ENCODE measurements at places on chromosomes 4 and X.
A peak's percentile ranks its signal among the peaks of the same experiment; 100 is the strongest.

GRCh38 chr4:57195622-57196021 lies 85.4 kb upstream of the IGFBP7 start:
- no peak for DNase-seq

- no peak for DNase-seq
These were observed 2368.5 kb downstream of the PCDH7 start for GRCh38 chr4:33088713-33089112.

GRCh38 chr4:79177388-79177787 lies 148.5 kb downstream of the NAA11 start:
- no peak for DNase-seq

DNA sequence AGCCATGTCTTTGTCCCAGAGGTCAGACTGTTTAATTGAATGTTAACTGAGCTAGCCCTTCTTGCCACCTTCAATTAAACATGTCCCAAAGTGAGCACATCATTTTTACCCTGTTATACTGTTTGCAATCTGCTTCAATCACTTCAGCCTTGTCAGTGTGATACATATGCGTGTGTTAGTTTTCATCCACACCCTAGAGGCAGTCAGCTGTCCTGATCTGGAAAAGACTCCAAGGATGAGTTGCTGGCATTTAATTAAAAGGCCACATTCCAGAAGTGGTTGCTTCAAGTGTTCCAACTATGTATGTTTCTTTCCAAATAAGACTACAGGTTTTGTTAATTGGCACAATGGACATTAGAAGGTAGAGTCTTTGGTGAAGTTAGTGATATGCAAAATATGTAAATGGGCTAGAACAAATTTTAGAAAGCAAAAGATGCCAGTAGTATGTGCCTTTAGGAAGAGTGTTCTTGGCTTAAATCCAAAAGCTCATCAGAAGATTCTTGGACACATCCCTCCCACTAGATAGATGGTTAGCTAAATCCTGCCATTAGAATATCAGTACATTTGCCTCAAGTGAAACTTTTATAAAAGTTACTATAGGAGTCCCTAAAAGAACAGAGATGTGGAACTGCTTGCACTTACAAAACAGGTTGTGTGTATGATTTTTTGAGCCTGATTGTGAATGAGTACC lies 79.5 kb upstream of the SLIT2 start:
- DNase-seq: no peak

GRCh38 chr4:189083769-189084168 lies 856.9 kb upstream of the FRG1 start:
- DNase-seq: no peak

GRCh38 chrX:119071381-119071780 lies 1.4 kb upstream of the CT47C1 start:
- no peak for DNase-seq

DNA sequence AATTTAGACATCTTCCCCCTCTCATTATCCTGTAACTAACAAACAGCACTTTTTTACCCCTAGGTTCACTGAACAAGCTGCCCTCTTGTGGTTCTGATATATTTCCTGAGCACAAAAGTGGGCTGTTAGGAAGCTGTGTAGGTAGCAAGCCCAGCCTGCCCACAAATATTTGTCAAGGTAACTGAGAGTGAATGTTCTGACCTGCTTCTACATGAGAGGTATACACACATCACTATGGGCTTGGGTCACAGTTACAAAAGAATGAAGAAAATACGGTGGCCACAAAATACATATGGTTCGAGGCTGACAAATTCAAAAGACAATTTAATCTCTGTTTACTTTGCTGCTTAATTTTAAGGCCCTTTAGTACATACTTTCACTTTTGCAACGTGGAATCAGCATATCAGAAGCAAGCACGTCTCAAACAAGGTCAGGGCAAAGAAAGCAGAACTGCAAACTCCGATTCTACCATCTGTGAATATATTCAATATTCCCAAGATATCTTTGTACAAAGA lies 78.7 kb downstream of the RBM47 start:
- DNase-seq: no peak

GRCh38 chr4:8759987-8760386 lies 111.7 kb downstream of the HMX1 start:
- DNase-seq: no peak

DNA sequence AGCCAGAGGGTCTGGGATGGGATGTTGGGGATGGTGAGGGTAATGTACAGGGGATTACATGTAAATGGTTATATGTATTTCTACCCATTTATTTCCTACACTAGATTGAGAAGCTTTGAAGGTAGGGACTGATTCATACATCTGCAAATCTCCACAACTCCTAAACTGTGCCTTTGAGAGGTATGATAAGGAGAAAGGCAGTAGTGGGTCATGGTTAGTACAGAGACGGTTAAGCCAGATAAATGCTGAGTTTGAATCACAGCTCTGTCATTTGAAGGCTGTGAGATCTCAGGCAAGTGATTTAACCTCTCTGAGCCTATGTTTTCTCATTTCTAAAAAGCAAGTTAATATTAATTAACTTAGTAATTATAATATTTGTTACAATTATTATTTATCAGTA lies 29.3 kb upstream of the IL21 start:
- DNase-seq: no peak

DNA sequence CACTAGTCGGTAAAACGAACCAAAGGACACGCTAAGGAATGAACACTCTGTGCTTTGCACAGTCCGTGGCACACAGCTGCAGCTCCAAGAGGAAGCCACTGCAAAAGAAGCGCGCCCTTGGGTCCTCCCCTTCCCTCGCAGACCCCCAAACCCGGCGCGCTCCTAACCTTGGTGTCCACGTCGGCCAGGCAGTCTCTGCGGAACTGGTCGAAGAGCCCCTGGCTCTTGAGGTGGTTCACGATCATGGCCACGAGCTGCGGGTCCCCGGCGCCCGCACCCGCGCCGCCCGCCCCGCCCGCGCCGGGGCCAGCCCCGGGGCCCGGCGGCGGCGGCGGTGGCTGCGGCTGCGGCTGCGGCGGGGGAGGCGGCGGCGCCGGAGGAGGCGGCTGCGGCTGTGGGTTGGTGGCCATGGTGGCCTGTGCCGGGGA lies 333 bp downstream of the BOD1L1 start:
- DNase-seq: peak; percentile 4

GRCh38 chr4:134883831-134884449 lies 682.4 kb upstream of the PABPC4L start:
- no peak for DNase-seq

DNA sequence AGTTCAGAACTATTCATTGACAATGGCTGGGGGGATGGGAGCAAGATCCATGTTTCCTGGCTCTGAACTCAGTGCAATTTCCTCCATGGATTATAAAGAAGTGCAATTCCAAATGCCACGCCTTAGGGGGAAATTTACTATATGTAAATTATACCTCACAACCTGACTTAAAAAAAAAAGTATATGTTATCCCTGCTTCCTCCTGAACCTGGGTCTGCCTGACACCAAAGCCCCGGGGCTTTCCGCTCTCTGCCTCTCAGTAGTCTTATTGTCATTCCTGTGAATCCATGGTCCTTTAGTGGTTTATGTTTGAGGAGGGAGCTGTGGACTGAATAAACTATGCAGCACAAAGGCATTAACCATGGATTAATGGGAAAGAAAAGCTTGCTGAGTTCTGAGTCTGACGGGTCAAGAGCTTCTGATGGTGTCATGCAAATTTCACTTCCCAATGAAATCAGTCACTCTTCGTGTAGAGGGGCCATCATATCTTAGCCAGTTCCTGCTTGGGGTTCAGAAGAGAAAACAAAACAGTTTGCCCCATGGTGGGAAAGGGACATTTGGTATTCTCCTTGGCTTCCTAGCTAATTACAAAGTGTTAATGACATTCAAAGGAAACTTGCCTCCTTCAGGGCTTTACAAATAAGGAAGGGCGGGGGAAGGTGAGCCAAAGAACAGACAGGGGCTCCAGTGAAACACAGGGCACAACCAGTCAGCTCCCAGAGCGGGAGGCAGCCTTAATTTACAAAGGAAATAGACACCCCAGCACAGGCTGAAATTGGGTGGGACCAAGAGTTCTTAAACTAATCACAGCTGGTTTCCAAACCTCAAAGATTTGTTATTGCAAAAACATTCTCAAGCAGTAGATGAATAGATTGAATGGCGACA lies 14.3 kb downstream of the FAM9C start:
- DNase-seq: no peak

GRCh38 chrX:12709047-12709446 lies 82.2 kb upstream of the PRPS2 start:
- no peak for DNase-seq

- no peak for DNase-seq
These were observed 632.1 kb upstream of the AADAT start for GRCh38 chr4:170721812-170722373.

- no peak for DNase-seq
These were observed 91.7 kb downstream of the PPP1R2C start for GRCh38 chrX:42686296-42686695.

GRCh38 chr4:107183155-107183774 lies 147.2 kb upstream of the DKK2 start:
- DNase-seq: no peak

- DNase-seq: no peak
These were observed 2616.0 kb downstream of the ARAP2 start for GRCh38 chr4:33628296-33628695.

DNA sequence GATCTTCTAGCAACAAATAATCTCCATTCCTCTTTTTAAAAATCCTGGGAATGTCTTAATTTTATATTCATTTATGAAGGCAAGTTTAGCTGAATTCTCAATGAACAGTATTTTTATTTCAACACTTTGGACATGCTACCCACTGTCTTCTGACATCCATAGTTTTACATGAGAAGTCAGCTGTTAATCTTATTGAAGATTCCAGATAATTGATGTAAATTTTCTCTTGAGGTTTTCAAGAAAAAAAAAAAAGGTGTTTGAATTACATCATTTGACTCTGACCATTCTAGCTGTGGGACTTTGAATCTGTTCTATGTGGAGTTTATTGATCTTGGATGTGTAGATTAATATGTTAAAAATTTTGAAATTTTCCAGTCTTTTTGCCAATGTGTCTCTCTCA lies 28.0 kb downstream of the PDHA2 start:
- DNase-seq: no peak

GRCh38 chr4:53067125-53067802 lies 205.1 kb downstream of the RASL11B start:
- DNase-seq: no peak

- no peak for DNase-seq
These were observed 4.8 kb downstream of the LETM1 start for GRCh38 chr4:1851160-1851559.

- DNase-seq: no peak
These were observed 1115.5 kb downstream of the NLGN4X start for GRCh38 chrX:5113128-5113527.

- no peak for DNase-seq
These were observed 39.1 kb downstream of the PRPS1 start for GRCh38 chrX:107667426-107667825.

- no peak for DNase-seq
These were observed 22.9 kb downstream of the PDGFC start for GRCh38 chr4:156948738-156949137.

GRCh38 chr4:2762048-2762447 lies 5.9 kb upstream of the TNIP2 start:
- no peak for DNase-seq

- no peak for DNase-seq
These were observed 605.1 kb downstream of the BCOR start for GRCh38 chrX:39492497-39493162.

- no peak for DNase-seq
These were observed 117.3 kb upstream of the CBR4 start for GRCh38 chr4:169127314-169127713.

GRCh38 chrX:10828036-10828435 lies 207.7 kb upstream of the MID1 start:
- DNase-seq: no peak

- DNase-seq: no peak
These were observed 2102.3 kb upstream of the AGA start for GRCh38 chr4:179544496-179544895.

DNA sequence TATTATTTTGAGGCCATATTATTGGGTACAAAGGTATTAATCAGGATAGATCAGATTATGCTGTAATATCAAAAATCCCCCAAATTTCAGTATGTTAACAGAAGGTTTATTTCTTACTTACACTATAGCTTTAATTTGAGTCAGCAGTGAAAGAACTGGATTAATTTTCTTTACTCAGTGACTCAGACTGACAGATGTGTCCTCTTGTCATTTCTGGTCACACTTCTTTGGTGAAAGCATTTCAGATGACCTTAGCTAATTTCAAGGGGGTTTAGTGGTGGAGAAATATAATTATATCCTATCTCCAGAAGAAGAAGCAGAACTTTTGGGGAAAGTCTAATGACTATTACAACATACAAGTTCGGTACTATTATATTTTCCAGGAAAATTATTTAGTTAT lies 12.4 kb downstream of the DDIT4L start:
- DNase-seq: no peak

DNA sequence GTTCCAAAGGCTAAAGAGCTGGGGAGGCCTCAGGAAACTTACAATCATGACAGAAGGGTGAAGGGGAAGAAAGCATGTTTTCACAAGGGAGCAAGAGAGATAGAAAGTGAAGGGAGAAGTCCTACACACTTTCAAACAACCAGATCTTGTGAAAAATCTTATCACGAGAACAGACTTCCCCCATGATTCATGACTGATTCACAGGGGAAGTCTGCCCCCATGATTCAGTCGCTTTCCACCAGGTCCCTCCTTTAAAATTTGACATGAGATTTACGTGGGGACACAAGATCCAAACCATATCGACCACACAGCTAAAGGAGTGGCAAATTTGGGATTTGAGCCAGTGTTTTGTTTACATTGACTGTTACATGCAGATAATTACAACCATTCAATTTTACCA lies 971.1 kb upstream of the HS3ST1 start:
- DNase-seq: no peak

DNA sequence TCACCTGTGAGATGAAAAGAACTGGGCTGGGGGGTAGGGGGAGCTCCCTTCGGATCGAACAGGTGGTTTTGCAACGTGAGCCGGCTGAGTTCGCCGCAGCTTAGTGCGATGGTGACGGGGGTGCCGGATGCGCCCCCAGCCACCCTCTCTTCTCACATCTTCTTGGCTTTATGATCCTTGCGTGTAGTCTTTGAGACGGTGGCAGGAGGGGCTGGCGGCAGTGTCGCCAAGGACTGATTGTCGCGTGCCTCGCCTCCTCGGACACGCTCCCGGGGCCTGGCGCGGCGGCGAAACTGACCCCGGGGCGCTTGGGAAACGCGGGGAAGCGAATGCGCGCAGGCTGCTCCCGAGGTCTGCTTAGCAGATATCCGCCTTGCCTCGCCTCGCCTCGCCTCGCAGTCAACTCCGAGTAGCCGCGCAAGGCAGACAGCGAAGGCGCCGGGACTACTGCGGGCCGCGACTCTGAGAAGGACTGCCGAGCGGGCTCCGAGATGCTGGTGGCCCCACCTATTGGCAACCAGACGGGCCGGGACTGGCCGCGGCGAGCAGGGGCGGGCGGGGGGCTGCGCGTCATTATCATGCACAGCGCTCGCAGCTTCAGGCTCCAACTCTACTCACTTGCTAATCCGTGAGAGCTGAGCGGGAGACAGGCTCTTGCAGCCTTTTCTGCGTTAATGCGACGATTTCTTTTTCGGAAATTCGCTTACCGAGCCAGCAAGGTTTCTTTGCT lies 1.5 kb downstream of the GRID2 start:
- peak; percentile 0 for DNase-seq

GRCh38 chrX:111402344-111402743 lies 9.6 kb downstream of the DCX start:
- DNase-seq: no peak

Data from stimulated activated CD8-positive, alpha-beta memory T cell treated with anti-CD3 and anti-CD28 coated beads, Interleukin-4, amount 100 ng/mL, for 1 hour (primary cell).